ENCODE measurements at places on chromosomes 13 and 19. TPM values are rescaled to one million over a fixed set of nuclear protein-coding genes. Genes with fewer than 3 reads are reported as not detected.

DNA sequence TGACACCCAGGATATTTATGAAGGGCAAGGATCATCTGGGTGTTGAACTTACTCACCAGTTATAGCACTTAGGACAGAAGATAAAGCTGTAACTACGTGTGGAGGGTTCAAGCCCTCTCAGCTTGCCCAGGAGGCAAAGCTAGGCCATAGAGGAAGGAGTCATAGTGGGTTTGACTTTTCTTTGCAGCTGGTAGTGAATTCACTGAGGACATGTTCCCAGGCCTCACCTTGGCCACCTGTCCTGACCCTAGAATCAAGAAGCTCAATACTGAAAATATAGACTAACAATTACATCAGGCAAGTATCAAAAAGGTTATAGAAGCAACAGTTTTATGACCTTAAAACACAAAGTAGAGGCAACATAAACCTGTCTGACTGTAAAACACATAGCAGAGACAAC, 1207.7 kb downstream of the SLITRK1 start:
- H3K27ac ChIP-seq = no peak overlapping the region
- DNase-seq = no peak
- no peak overlapping the region for H3K4me3 ChIP-seq
- no peaks in the 10 kb centered on the region for H3K36me3 ChIP-seq
- H3K27me3 ChIP-seq = no peaks in the 10 kb centered on the region
- no peaks in the 10 kb centered on the region for H3K4me1 ChIP-seq

ZNF837 gene
- total RNA-seq = 1.7 TPM

DNA sequence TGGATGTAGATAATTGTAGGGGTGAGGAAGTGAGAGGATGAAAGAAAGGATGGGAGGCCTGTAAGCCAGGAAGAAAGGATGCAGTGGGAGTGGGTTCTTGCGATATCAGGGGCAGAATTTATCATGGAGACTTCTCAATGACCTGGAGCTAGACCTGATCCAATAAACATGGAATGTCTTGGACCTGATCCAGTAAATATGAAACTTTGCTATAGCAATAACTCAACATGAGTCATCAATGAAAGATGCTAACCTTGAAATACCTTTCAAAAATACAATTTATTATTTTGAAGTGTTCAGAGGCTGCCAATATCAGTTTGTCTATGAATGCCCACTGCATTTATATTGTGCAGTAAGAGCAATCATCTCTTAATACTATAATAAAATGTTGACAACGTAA, 279.5 kb downstream of the POU4F1 start:
- H3K27me3 ChIP-seq = no peaks in the 10 kb centered on the region
- no peak overlapping the region for H3K4me3 ChIP-seq
- H3K27ac ChIP-seq = no peak overlapping the region
- DNase-seq = peak; percentile 50
- peaks cover 10% of the 10 kb centered on the region for H3K4me1 ChIP-seq
- no peaks in the 10 kb centered on the region for H3K36me3 ChIP-seq

GRCh38 chr13:39601636-39602035, 1.4 kb downstream of the LHFPL6 start:
- H3K4me3 ChIP-seq = peak overlapping the region; percentile 85
- no peak for DNase-seq
- no peak overlapping the region for H3K27ac ChIP-seq
- peaks cover 15% of the 10 kb centered on the region for H3K4me1 ChIP-seq
- no peaks in the 10 kb centered on the region for H3K36me3 ChIP-seq

DNA sequence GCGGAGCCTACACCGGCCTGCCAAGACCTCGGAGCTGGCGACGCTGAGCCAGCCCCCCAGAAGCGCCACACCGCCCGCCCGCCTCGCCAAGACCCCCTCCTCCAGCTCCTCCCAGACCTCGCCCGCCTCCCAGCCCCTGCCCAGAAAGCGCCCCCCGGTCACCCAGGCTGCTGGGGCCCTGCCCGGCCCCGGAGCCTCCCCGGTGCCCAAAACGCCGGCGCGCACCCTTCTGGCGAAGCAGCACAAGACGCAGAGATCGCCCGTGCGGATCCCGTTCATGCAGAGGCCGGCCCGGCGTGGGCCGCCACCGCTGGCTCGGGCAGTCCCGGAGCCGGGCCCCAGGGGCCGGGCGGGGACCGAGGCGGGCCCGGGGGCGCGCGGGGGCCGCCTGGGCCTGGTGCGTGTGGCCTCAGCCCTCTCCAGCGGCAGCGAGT, 10.2 kb downstream of the C19orf25 start:
- peak overlapping the region; percentile 48 for H3K4me3 ChIP-seq
- H3K27me3 ChIP-seq = no peaks in the 10 kb centered on the region
- H3K27ac ChIP-seq = no peak overlapping the region
- peak; percentile 50 for DNase-seq
- peaks cover 15% of the 10 kb centered on the region for H3K36me3 ChIP-seq
- H3K4me1 ChIP-seq = no peaks in the 10 kb centered on the region

DNA sequence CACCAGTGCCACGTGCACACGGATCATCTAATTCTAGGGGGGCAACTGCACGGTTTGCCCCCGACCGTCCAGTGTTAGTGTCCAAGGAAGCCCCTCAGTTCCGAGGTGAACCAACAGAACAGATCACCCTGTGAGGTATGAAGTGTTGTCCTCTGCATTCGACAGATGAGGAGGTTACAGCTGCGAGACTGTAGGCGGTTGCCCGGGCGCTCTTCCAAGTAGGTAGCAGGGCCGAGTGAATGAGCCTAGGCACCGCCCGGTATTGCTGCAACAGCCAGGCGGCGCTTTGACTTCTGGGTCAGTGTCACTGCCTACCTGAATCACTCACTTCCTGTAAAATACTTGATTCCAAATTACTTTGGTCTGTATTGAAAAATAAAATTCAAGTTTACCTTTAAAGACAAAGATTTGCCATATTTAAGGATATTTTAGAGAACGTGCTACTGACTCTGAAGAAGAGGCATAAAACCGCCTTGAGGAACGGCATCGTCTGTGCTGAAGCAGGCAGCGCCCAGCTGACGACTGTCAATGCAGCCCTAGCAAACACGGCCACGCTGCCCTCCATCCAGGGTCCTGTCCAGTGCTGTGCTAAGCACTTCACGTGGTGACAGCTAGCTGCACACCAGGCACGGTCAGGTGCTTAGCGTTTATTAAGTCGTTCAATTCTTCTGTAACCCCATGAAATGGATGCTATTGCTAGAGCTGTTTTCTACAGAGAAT, 19.3 kb upstream of the RASA3 start:
- H3K4me3 ChIP-seq = no peak overlapping the region
- peak overlapping the region; percentile 57 for H3K27ac ChIP-seq
- peaks cover 4% of the 10 kb centered on the region for H3K27me3 ChIP-seq
- no peaks in the 10 kb centered on the region for H3K36me3 ChIP-seq

CYP2B6 gene
- not detected for total RNA-seq

SRRM5 gene
- total RNA-seq = 0.88 TPM

GRCh38 chr19:15869109-15869555, 28.7 kb downstream of the CYP4F2 start:
- no peaks in the 10 kb centered on the region for H3K36me3 ChIP-seq
- no peak overlapping the region for H3K27ac ChIP-seq
- DNase-seq = peak; percentile 60
- H3K4me3 ChIP-seq = no peak overlapping the region
- H3K27me3 ChIP-seq = no peaks in the 10 kb centered on the region

NDUFA3 gene
- 128 TPM for total RNA-seq

- H3K4me1 ChIP-seq = peaks cover 24% of the 10 kb centered on the region
- no peak overlapping the region for H3K27ac ChIP-seq
- peaks cover 58% of the 10 kb centered on the region for H3K36me3 ChIP-seq
- no peaks in the 10 kb centered on the region for H3K27me3 ChIP-seq
- no peak overlapping the region for H3K4me3 ChIP-seq
Measured at GRCh38 chr13:110628952-110629701, 13.8 kb downstream of the NAXD start.

DNA sequence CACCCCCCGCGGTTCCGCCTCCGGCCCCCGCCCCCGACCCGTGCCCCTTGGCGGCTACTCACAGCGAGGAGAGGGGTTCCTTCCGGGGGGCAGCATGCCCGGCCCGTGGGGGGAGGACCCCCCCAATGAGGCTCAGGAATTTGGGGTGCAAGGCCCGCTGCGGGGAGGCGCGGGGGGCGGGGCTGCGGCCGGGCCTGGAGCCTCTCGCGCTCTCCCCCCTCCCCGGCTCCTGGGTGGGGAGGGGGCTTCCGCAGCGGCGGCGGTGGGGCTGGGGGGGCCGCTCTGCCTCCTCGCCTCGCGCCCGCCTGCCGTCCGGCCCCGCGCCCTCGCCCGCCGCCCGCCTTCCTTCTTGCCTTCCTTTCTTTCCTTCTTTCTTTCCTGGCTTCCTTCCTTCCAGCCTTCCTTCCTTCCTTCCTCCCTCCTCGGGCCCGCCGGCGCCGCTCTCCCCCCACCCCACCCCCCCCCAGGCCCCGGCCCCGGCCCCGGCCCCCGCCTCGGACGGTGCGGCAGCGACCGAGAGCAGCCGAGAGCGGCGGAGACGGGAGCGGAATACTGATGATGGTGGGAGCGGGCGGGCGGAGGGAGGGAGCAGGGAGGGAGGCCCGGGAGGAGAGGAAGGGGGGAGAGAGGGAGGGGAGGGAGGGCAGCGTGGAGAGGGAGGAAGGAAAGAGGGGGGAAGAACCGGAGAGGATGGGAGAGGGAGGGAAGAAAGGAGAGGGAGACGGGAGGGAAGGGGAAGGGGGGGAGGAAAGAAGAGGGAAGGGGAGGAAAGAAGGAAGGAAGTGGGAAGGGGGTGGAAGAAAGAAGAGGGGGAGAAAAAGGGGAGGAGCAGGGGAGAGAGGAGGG, at the start of gene LRRC4B:
LRRC4B (minus strand) TSS at position 554 of the 846 bp plus-strand sequence. CDS start 19,597 bp downstream, outside the sequence.
- H3K36me3 ChIP-seq = no peaks in the 10 kb centered on the region
- no peaks in the 10 kb centered on the region for H3K4me1 ChIP-seq
- no peak within 1 kb of the TSS for H3K4me3 ChIP-seq
- DNase-seq = no peak

DNA sequence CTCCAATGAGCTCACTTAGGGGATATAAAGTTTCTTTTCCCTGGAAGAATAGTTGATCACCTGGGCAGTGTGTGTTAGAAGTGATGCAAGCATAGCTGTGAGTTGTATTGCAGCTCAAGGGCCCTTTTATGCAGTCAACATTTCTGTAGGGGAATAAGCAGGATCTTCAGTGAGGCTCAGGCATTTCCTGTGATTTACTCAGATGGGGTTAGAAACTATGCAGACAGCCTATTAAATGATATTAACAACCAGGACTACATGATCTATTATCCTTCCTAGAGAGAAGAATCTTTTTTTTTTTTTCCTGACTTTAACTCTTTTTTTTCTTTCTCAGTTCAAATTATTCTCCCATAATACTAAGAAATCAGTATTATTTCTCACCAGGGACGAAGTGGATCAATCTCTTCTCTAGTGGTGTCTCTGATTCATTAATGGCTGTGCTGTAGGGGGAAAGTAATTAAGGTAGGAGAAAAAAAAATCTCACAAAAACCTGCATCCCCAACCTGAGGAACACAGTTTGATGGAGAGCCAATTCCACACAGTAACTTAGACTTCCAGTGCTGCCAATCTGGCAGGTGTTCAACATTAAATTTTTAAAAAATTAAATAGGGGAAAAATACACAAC, 126.4 kb upstream of the SLC10A2 start:
- no peaks in the 10 kb centered on the region for H3K27me3 ChIP-seq
- H3K4me3 ChIP-seq = no peak overlapping the region
- peaks cover 6% of the 10 kb centered on the region for H3K4me1 ChIP-seq

GRCh38 chr13:60392131-60392530, 4.9 kb upstream of the TDRD3 start:
- no peak for DNase-seq
- no peak overlapping the region for H3K4me3 ChIP-seq
- no peaks in the 10 kb centered on the region for H3K4me1 ChIP-seq
- H3K27me3 ChIP-seq = no peaks in the 10 kb centered on the region

GRCh38 chr13:89846926-89847585, 1500.4 kb upstream of the MIR17HG start:
- no peak for DNase-seq
- no peaks in the 10 kb centered on the region for H3K27me3 ChIP-seq
- H3K27ac ChIP-seq = no peak overlapping the region

DNA sequence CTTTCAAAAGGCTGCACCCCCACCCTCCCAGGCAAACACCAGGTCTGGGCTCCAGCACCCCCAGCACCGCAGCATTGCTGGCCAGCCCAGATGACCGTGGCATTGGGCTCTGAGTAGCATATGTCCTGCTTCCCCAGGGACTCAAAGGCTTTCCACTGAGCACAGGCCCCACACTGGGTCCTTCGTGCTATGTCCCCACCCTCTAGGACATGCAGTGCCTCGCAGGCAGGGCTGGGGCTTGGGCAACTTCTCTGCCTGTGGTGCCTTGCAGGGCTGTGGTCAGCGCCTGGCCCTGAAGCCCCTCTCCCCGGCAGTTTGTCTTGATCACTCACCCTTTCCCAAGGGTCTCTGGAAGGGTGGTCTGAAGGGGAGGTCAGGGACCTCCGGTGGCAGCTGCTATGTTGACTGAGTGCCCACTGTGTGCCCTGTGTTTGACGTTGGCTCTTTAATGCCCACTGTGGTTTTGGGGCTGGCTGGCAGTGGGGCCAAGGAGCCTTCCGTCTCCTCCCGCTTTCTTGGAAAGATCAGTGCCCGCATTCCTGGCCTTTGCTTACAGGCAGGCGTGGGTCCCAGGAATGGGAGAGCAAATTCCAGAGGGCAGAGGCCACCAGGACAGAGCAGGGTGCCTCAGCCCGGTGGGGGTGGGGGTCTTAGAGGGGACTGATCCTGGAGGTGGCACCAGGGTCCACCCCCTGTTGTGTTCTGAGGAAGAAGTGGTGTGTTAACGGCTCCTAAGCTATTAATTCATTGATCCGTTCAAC, 20.3 kb upstream of the CRTC1 start:
- H3K27ac ChIP-seq = no peak overlapping the region
- peaks cover 15% of the 10 kb centered on the region for H3K36me3 ChIP-seq
- no peak for DNase-seq

TTYH1 gene
- total RNA-seq = not detected

- H3K4me3 ChIP-seq = peak overlapping the region; percentile 75
- peaks cover 22% of the 10 kb centered on the region for H3K4me1 ChIP-seq
- peak overlapping the region; percentile 88 for H3K27ac ChIP-seq
Measured at GRCh38 chr19:1169411-1169791, 4.7 kb downstream of the SBNO2 start.

C19orf38 gene
- 0.49 TPM for total RNA-seq

KIR3DL2 gene
- not detected for total RNA-seq

Data from MCF 10A (cell line).